ENCODE measurements at places on chromosomes 6 and 20.
A peak's percentile ranks its signal among the peaks of the same experiment; 100 is the strongest.

GRCh38 chr6:109874086-109874485, 104.0 kb upstream of the GPR6 start:
- no peak for DNase-seq

DNA sequence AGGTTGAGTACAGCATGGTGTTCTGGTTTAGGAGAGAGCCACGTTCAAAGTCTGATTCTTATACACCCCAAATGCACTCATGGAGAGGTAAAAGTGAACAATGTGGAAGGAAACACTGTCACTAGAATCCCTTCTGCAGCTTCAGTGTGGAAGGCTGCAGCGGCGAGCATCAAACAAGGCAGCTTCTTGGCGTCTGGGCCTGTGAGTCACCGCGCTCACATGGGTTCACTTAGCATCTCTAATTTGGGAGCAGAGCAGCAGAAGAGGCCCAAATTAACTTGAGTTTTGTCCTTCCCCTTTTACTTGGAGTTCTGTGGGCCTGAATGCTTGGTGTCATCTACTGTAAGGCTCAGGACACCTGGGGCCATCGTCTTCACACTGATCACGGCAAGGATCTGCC, 10.9 kb upstream of the E2F1 start:
- DNase-seq: no peak

DNA sequence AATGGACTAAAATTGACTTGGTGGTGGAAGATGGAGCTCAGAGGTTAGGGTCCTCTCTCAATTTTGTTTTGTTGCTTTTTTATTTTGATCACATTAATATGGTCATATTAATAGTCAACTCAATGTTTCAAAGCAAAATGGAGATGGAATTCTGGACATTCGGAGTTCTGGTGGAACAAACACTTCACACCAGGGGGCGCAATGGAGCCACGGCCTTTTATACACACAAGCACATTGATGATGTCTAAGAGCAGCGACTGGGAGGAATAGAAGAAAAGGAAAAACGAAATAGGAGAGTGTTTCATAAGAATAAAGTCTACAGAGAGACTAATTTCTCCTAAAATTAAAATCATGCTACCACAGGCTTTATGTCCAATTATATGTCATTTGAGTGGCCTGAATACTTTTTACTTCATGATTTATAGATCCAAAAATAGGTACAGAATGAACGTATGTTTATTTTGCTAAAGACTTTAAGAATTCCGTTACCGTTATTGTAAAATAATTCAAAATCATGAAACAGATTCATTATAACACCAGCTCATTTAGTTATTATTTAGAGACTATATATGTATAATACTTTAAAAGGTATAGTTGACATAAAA, 197.6 kb upstream of the SASH1 start:
- DNase-seq: peak; percentile 3

- DNase-seq: no peak
These were observed 34.7 kb downstream of the SUN5 start for GRCh38 chr20:32969356-32970114.

DNA sequence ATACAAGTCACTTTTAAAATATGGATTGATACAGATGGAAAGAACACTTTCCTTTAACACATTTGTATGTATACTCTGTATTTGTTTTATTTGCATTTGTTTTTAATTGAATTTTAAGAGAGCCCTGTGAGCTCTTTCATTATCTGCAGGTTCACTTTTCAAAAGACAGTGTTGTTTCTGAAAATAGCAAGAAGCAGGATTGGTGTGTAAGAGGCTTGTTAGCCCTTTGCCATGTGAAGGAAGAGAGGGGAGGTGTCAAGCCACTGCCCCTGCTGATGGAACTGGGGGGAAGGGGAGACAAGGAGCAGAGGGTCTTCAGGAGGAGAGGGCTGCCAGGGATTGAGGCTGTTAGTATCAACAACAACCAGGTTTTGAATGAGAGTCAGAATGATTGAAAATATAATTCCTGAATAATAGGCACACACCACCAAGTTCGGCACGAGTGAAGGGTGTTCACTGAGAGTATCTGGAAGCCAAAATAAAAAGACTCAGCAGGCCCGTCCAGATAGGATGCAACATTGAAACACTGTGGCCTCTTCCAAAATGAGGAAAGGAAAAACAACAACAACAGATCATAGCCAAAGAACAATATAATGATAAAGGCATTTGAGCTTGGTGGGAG, 12.6 kb upstream of the PBOV1 start:
- no peak for DNase-seq

GRCh38 chr6:36682328-36683144, 4.0 kb downstream of the CDKN1A start:
- DNase-seq: no peak

- no peak for DNase-seq
These were observed 2.1 kb upstream of the VSX1 start for GRCh38 chr20:25083773-25084625.

DNA sequence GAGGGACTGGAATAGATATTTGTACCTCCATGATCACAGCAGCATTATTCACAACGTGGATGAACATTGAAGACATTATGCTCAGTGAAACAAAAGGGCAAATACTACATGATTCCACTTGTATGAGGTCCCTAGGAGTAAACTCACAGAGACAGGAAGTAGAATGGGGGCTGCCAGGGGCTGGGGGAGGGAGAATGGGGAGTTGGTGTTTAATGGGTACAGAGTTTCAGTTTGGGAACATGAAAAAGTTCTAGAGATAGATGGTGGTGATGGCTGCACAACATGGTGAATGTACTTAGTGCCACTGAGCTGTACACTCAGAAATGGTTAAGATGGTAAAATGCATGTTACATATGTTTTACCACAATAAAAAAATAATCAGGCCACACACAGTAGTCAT, 164.3 kb upstream of the RREB1 start:
- DNase-seq: no peak
